Stimulated activated CD4-positive, alpha-beta T cell treated with anti-CD3 and anti-CD28 coated beads, Interleukin-1b, Interleukin-23, amount 100 ng/mL, for 48 hours (primary cell): ENCODE measurements at places on chromosomes 2 and 18.

DNA sequence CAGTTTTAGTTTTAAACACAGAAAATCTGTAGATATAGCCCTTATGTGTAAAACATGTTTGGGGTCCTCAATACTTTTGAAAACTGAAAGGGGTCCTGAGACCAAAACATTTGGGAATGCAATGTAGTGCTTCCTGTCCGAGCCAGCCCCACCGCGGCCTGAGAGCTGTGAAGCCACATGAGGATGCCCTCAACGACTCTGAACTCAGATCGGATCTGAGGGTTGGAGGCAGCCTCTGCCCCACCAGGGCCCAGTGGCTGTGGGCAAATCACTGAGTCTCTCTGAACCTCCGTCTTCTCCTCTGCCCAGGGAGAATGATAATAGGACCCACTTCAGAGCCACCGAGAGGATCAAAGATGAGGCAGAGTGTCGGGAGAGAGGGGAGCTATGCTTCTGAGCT lies 33.4 kb upstream of the HPCAL1 start:
- no peak for DNase-seq

DNA sequence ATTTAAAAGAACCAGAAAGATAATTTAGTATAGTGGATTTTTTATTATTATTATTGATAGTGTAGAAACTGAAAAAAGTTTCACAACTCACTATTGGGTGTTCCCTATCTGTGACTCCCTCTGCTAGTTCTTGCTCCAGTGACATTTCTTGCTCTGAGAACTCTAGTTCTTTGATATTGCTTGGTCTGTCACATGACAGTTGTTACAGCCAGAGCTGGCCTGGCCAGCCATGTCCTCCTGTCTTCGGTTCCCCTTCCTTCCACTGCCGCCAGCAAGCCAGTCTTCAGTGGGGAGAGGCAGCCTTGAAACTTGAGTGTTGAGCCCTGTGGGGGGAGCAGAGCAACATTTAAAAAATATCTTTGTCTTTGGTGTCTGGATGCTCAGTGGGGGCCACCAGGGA lies 7.6 kb upstream of the THOC1 start:
- no peak for DNase-seq

DNA sequence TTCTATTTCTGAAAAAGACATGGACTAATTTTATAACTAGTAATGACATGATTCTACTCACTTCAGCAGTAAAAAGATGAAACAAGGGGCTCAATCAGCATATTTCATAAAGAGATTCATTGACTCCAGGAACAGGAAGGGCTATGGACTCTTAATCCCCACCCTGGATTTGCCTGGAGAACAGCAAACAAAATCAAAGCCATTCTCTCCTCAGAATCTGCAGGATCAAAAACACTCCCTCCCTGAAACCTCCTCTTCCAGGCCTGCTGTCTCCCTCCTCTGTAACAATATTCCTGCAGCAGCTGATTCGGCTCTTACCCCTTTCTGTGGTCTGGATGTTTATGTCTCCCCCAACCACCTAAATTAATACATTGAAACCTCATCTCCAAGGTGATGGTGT lies 57.0 kb downstream of the ZC3H8 start:
- no peak for DNase-seq

DNA sequence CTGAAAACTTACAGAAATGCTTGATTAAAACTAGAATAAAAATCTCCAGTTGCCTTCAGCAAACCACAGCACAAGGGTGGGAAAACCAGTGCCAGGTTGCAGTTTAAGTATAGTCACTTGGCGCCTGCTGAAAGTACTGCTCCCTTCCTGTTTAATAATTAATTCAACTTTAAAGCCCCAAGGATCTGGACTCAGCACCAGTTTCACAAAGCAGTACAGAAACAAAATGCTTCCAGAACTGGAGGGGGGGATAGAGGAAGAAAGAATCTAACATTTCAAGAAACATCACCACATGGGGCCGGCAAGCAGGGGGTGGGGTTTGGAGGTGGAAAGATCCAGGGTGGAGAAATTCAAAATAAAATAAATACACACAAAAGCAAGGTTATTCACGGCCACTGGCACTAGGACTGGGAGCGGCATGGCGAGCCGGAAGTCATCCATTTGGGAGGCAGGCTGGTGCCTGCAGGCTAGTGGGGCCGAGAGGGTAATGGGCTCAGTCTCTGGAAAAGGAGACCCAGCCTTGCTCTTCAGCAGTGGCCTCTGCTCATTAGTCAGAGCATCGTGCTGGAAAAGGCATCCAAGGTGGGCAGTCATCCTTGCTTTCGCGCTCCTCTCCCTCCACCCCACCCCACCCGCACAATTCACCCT lies 85.8 kb downstream of the POU3F3 start:
- DNase-seq, result no peak

DNA sequence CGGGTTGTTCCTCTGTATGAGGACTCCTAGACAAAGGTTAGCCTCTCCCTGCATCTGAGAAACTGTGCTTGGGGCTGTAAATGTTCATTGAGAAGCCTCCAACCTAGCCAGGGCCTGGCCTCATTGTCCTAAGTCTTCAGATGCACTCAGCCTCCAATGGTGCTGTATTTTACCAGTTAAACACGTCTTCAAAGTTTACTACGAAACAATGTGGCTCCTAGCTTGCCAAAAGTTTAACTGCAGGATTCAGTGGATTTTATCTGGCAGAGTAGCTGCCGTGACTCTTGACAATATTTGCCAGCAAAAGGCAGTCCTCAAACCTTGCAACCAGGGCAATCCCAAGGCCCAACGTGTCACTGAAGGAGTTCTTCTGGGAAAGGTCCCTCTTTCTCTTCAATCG lies 1.1 kb downstream of the PID1 start:
- no peak for DNase-seq
